ENCODE measurements at places on chromosomes 7 and 10.

DNA sequence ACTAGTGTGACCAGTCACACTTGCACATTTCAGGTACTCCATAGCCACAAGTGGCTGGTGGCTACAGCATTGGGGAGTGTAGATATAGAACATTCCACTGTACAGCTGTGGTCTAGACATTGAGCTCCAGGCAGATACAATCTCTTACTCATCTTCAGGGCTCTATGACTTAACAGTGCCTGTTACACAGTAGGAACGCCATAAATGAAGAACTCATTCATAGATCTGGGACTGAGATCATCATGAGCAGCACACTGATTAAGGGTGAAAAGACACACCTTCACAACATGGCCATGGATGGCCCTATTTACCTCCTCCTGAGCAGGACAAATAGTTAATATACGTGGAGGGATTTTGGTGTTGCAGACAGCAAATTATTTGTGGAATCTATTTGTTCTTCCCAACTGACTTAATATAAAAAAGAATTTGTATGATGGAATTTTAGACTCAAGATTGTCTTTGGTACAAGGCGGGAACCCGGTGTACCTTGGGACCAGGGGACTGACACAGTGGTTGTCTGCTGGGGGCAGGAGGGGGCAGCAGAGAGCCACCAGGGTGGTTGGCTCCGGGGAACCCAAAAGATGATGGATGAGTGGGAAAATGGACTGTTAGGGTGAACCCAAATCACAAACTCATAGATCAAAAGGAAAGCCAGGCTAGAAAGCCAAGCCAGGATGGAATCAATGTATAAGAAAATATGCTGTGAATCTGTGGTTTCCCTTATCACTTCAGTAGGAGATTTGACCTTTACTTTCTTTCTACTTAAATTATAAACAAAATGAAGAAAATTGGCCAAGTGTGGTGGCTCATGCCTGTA, 24.3 kb upstream of the CPA2 start:
- peak; percentile 52 for DNase-seq

- DNase-seq = no peak
These were observed 6.9 kb upstream of the ATP6V0E2 start for GRCh38 chr7:149866779-149867447.

GRCh38 chr10:124091646-124092249, 1.6 kb downstream of the CHST15 start:
- DNase-seq = no peak

- no peak for DNase-seq
These were observed 146.6 kb downstream of the LCOR start for GRCh38 chr10:96978621-96979154.

DNA sequence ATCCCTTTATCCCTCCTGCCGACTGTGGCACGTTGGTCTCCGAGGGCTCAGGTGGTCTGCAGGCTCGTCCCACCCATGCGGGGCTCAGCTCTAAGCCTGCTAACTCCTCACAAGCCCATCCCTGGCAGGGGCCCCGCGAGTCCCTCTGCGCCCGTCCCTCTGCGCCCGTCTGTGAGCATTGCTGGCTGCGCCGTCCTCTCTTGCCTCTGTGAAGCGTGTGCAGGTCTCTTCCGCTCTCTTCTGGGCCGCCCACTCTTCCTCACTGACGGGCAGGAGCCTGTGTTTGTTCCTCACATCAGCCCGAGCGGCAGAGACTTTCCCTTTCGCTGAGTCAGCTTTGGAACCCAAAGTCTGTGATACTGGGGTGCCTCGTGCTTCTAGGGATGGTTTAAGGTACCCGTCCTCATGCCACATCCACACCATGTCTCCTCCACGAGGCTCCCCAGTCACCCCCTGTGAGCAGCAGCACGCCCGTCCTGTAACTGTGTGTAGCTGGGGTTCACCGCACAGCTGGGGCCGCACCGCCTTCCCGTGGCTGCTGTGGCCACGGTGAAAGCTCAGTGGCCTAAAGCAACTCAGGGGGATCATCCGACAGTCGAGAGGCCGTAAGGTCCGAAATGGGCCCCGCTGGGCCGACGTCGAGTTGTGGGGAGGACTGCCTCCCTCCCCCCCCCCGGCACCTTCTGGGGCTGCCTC, 35.5 kb downstream of the ADGRA1 start:
- DNase-seq = no peak

DNA sequence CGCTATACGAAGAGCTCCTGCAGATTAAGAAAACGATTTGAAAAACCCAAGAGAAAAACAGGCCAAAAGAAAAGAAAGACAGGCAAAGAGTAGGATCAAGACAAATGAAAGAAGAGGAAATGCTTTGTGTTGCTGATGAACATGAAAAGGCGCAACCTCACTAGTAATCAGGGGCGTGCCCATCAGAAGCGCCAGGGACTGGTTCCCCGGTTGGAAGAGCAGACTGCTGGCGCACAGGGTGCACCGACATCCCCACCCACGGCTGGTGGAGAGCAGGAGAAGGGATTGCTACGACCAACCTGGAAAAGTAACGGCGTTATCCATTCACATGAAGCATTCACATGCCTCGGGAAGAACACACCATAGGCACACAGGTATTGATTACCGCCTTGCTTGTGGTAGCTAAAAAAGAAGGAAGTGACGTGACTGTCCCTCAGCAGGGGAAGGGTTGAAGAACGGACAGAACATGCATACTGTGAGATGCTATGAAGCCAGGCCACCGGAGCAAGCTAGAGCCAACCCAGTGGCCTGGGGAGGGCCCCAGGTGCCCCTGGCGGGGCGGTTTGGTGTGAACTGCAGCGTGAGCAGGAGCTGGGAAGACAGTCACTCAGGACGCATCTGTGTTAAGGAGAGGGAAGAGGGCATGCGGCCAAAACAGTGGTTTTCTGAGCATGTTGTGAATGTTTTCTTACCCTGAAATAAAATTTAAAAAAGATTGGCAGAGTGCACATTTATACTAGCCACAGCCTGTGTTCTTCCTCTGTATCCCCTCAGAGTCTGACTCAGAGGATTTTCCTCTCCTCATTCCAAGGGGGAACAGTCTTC, 18.3 kb downstream of the AGAP3 start:
- DNase-seq = no peak

DNA sequence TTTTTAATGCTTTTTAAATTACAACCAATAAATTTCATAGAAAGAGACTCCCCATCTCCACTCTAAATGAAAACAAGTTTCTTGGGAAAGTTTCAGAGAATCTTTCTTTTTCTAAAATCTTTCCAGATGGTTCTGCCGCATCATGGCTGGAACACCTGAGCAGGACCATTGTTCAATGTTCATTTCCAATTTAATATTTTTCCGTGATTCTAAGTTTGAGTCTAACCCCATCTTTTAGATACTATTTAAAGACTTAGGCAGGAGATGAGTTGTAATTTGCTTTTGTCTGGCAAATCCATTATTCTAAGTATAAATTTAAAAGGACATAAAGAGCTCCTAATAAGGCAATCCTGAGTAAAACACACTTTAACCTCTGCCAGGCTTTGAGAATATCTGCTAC, 325.2 kb downstream of the BICC1 start:
- DNase-seq = no peak

Measured in activated CD4-positive, alpha-beta T cell treated with anti-CD3 and anti-CD28 coated beads, Interleukin-2, amount 50 U/mL, for 24 hours (primary cell).